ENCODE measurements at places on chromosomes 5 and 9.

DNA sequence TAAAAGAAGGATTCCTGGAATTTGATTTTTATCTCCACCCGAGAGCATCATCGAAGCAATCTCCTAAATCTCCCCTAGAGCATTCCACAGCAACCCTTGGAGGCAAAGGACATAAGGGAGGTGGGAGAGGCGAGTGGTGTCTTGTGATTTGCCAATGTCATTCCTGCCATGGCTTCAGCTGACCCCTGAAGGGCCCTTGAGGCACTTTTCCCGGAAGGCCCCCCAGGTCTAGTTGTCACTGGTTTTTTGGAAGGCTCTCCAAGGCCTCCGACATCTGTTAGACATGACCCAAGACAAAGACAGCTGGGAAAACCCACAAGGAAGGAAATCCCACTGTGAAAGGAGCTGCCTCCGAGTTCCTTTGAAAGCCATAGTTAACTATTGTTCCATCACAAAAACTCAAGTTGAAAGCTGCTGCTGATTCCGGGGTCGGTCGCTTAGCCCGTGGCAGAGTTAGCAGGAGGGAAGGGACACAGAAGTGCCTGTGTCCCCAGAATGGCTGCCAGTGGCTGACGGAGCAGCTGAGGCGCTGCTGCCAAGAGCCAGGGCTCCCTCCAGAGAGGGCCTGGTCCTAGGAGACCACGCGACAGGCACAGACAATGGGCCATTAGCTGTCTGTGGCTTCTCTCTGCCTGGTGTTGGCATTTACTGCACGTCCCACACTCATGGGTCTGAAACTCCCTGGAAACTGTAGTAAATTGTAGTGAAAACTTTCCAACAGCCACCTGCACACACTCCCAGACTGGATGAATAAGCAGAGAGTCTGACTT is 24.4 kb upstream of the TRIO start:
- peak; percentile 56 for DNase-seq

GRCh38 chr5:68214482-68215207 is 911 bp upstream of the PIK3R1 start:
- no peak for DNase-seq

- DNase-seq, result no peak
Observed at GRCh38 chr9:125755340-125755739, 8.2 kb downstream of the PBX3 start.

GRCh38 chr9:27379311-27380251 is 82.6 kb upstream of the EQTN start:
- no peak for DNase-seq

DNA sequence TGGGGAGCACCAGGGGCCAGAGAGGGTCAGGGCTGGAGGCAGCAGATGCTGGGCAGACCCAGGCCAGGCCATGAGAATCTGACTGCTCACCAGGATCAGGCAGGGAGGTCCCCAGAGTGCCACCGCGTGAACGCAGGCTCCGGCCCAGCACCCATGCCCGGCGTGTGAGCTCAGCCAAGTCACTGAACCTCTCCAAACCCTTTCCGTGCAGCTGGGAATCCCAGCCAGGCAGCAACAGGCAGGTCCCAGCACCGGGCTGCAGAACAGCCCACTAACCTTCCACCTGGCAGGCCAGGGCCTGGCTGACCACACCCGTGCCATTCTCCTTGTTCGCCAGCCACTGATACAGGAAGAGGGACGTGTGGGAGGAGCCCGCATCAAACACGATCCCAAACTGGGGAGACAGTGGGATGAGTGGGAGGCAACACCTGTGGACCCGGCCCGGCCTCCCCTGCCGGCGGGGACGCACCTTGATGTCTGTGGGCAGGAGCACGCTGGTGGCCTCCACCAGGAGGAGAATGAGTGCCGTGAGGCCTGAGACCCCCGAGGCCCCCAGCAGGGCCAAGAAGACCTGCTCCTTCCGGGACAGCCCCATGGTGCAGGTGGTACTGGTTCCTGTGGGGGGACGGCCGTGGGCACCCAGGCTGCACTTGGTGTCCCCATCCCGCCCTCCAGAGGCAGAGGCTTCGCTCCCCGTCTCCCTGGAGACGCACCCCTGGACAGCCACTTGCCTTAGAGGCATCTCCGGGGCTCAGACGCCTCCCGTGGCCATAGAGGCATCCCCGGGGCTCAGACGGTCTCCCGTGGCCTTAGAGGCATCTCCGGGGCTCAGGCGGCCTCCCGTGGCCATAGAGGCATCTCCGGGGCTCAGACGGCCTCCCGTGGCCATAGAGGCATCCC is 3.2 kb downstream of the ENTPD8 start:
- peak; percentile 53 for DNase-seq

DNA sequence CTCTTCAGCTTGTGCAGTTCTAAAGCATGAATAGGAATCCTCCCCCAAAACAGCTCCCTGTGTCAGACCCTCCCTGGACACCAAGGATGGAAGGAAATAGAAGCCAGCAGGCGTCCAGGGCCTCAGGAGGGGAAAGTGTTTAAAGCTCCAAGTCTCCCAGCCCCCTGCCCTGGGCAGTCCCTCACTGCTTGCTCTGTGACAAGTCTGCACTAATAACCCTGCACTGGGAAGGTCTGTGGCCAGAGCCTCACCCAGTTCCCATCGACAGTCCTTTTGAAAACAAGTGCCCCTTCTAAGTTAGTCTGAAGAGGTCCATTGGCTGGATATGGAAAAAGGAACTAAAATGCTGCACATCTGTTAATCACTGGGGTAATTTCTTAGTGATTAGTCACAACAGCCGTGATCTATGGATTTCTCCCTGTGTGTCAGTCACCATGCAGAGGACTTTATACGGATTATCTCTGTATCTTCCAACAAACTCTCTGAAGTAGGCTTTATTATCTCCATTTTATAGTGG is 195.3 kb downstream of the FBXL7 start:
- no peak for DNase-seq

GRCh38 chr5:95447961-95448360 is 56.8 kb downstream of the FAM81B start:
- DNase-seq, result no peak

DNA sequence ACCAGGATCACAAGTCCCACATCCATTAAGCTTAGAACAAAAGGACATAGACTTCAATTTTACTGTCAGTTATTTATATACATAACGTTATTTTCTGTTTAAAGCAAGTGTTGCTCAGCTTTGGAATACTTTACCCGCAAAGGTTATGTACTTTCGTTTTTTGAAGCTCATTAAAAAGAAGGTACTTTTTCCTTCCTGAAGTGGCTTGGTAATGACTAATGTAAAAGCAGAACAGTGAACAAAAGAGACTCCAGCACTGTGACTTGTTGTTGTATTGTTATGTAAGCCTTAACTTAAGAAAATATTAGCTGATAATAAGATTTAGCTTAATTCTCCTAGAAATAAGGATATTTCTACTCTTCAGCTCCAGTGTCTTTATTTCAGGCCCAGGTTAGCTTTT is 97.3 kb upstream of the SLCO6A1 start:
- DNase-seq, result no peak

DNA sequence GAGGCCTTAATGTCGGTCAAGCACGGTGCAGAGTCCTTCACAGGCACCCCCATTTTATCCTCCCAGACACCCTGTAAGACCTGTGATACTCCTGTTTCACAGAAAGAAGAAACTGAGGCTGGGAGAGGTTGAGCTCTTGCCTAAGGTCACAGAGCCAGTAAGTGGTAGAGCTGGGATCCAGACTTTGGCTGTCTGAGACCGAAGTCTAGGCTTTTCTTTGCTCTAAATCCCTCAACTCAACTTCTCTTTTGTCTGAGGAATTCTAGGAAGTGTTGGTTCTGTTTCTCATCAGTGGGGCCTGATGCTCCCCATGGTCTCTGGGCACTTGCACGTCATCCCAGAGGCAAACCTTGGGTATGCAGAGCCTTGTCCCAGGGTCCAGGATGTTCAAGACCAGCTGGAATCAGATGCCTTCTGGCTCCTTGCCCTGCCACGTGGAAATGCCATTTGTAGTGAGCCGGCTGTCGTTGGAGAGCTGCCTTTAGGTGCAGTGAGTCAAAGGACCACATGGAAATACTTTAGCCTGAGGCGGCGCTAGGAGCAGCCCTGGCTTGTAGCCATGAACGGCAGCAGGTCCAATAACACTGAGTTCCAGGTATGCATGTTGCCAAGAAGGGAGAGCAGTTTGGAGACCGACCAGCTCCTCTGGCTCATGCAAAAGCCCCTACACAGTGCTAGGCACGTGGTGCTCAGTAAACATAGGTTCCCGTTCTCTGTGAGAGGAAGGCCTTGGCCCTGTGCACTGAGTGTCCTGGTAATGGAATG is 9.2 kb downstream of the DCANP1 start:
- DNase-seq, result peak; percentile 47

DNA sequence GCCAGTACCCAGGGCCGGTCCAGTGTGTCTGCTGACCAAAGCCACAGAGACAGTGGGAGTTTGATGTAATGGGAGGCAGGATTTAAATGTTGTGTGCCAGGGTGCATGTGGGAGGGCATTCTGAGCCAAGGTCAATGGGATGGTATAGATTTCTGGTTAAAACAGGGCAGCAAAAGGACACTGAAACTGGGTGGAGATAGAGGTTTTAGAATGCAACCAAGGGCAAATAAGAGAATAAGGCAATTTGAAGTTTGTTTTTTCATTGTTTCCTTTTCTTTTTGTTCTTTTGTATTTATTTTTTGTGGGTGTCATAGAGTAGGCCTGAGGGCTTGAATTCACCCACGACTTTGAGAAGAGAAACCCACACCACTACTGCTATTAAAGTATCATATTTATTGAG is 65.5 kb upstream of the CLINT1 start:
- no peak for DNase-seq

DNA sequence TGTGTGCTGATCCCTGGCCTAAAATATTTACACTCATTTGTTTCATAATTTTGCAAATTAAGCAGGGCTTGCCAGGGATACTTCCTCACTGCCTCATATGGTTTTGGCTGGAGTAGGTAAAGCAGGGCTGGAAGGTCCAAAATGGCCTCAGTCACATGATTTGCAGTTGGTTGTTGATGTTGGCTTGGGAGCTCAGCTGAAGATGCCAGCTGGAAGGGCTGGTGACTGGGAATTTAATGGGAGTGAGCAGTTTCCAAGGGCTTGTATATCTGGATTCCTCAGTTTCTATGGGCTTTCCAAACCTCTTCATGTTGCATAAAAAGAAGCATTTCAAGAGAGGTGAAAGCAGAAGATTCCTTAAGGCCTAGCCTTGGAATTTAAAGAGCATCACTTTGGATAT is 729.3 kb downstream of the CDH18 start:
- peak; percentile 13 for DNase-seq

DNA sequence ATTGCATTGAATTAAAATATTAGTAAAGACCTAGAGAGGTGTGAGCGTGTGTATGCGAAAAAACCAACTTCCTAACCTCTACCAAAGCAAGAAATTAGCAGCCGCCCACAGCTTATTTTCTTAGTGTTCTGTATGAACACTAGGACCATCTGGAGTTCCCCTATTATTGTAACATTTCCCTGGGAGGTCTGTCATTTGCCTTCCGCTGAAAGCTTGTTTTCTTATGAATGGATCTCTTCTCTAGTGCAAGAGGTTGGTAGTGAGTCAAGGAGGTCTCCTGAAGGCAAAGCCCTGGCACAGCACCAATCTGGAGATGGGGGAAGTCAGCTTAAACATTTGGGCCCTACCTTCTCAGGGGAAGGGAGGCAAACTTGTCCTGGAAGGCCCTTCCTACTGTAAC is 10.8 kb downstream of the TNFSF8 start:
- DNase-seq, result no peak

DNA sequence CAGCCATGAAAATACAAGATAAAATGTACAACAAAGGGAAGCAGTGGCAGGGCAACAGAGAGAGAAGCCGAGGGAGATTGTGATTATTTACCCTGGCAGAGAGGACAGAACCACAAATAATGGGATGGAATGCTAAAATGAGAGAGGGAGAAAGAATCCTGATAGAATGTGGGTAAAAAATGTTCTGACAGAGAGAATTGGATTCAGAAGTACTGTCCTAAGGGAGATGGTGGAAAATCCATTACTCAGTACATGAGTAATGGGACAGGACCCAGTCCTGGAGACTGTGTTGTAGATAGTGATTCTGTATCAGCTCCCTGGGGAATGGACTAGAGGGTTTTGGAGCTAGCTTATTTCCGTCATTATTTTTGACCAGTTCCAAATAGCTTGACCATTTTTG is 831.5 kb downstream of the MAT2B start:
- no peak for DNase-seq

DNA sequence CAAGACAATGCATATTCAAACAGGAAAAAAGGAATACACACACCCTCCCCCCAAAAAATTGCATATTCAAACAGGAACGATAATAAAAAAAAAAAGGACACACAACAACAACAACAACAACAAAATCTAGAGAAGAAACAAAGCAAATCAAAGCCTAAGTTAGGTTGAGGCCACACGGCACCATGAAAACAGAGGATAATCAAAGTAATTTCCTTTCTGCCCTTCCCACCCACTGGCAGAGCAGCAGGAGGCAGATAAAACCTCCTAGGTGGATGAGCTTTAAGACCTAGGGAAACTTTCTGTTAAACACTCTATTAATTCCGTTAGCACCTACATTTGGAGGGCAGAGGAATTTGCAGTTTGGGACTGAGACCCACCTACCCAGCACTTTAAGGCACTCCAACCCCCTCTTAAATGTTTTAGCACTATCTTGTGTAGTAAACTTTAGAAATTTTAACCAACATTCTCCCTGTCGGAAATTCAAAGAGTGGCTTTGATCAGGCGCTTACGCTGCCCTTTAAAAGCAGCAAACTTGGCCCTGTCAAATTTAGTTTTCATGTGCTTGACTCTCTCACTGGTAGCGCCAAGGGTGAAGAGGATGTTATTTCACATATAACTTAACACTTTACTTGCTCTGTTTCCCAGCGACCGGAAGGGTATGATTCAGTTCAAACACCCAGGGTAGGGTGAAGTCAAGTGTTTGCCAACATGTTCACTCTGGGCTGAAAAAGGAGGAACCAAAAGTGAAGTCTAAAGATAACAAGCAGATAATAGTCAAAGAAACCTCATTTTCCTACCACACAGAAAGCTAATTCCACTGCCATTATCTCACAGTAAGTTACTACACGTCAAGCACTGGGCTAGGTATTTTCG is 9.2 kb downstream of the ENC1 start:
- DNase-seq, result no peak

GRCh38 chr5:137604348-137605095 is 105.4 kb upstream of the SPOCK1 start:
- DNase-seq, result no peak

DNA sequence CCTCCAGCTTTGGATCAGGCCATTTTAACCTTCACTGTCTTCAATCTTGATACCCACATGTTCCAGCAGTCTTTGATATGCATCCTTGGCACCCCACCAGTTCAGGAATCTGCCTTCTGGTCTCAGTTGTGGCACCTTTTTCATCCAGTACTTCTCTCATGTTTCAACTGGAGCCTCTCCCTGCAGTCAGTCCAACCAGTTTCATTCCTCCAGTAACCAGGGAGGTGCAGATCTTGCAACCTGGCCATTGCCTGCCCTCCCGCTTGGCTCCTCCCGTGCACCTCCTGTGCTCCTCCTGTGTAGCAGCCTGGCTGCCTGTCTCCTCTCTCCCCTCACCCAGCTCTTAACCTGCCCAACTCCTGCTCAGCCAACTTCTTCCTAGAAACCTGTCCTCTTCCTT is 20.2 kb downstream of the FUBP3 start:
- DNase-seq, result no peak
